ENCODE measurements at places on chromosomes 11 and 22.

DNA sequence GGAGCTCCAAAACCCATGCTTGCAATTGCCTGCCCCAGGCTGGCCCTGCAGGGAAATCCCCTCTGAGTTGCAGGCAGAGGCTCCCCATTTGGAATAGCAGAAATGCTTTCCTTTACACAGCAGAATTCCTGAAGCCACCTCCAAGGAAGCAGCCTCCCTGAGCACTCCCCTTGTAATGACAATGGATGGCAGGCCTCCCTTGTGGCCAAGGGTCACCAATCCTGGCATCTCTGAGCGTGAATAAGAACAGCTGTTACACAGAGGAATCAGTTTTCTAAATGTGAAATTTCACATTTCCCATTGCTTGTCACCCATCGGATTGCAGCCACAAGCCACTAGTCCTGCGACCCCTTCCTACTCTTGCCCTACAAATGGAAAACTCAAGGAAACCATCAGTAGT is 107.6 kb downstream of the GALNT18 start:
- no peak for DNase-seq

DNA sequence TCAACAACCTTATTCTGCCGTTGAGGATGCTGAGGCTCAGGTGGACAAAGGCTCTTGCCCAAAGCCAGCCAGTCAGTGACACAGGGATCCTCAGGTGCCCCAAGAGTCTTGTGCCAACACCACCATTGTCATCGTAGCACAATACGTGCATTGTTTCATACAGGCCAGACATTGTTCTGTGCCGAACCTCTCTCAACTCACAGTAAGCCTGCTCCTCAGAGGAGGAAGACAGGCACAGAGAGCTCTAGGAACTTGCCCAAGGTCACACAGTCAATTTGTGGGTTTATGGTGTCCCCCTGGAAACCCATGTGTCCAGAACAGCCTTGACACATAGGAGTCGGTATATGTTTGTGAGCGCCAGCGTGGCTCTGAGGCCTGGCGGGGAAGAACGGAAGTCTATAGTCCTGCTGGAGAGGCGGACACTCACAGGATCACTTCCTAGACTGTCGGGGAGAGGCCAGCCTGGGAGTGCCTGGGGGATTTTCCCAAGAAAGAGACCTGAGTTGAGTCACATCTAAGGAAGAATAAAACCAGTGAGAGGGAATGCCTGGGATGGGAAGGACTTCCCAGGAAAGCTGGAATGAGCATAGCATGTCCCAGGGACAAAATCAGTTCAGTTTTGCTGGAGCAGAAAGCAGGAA is 20.2 kb downstream of the LIF start:
- DNase-seq = no peak

DNA sequence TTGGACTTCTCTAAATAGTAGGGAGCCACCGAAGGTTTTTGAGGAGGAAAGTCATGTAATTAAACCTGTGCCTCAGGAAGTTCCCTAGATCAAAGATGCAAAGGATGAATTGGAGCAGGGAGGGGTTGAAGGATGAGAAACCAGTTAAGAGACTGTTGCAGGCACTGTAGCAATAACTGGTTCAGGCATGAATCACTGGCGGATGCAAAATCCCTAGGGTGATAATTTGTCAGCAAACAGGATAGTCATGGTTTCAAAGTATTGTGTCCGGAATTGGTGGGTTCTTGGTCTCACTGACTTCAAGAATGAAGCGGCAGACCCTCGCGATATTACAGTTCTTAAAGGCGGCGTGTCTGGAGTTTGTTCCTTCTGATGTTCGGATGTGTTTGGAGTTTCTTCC is 19.9 kb downstream of the TRIOBP start:
- no peak for DNase-seq

DNA sequence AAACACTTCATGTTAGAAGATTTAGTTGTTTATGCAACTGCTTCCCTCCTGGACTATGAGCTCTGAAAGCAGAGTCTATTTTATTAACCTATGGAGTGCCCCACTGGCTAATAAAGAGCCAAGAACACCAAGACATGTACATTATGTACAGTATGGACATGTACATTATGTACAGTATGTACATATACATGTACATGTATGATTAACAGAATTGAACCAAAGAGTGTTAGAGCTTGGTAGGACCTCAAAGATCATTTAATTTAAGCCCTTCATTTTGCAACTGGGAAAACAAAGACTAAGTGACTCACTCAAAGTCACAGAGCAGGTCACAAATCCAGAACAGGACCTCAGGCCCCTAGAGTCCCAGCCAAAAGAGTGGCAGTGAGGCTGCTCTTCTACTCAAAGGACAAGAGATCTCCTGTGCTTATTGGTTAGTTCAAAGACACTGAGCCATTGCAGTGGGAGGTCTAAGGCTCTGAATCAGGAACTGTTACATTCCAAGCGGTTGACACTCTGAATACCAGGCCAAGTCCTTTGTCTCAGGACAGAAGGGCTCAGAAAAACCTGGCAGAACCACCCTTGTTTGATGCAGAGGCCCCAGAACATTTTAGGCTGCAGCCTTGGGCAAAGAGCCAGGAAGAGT is 103.8 kb downstream of the FAM168A start:
- no peak for DNase-seq

- no peak for DNase-seq
Observed at GRCh38 chr22:49193348-49193747, 634.3 kb downstream of the BRD1 start.

DNA sequence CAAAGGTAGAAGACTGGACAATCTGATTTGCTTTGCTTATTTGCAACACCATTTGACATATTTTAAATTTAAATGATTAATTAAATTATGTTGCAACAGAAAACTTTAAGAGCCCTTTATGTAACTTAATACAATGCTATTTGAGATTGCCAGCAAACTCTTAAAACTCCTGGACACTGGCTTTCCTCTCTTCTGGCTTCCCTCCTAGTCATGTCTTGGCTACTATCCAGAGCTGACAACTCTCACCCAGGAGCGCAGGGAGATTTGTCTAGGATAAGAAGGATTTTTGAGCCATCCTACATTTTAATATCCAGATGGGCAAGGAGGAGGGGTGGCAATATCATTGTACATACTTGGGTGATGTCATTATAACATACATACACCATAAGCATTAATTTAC is 134.3 kb downstream of the ELP4 start:
- no peak for DNase-seq

GRCh38 chr11:2533587-2534133 is 88.9 kb downstream of the KCNQ1 start:
- no peak for DNase-seq

GRCh38 chr11:57222239-57222638 is 14.8 kb downstream of the APLNR start:
- DNase-seq = no peak

DNA sequence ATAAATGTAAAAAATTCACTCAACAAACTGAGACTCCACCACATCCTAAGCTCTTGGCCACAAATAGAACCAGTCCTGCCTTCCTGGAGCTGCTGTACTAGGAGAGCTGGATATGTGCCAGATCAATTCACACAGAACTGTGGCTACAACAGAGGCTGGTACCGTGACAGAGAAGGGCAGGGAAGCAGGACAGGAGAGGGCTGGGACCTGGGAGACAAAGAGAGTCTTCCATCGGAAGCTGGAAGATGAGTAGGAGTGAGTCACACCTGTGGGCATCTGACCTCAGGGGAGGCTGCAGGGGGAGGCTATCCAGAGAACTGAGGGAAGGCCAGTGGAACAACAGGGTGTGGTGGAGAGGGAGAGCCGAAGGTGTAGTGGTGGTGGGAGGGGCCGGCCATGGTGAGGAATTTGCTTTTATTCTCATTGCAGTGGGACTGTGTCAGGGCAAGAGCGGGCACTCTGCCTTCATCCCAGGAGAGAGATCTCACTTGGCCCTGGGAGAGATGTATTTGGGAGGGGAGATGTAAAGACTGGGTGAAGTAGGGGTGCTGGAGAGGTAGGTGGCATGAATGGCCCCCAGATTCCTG is 1.9 kb upstream of the LTBP3 start:
- DNase-seq = no peak

DNA sequence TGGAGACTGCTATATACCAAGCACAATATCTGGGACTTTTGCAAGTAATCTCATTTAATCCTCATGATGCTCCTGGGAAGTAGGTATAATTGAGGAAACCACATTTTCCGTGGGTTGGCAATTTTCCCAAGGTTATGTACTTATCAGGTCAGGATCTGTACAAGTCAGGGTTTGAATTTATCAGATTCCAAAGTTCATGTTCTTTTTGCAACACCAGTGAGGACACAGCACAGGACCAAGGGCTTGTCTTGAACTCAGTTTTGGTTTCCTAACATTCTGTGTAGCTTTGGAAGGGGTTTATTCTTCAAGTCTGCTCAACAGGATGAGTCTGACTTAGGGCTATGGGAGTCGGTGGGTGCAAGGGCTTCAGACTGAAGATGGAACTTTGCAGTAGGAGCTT is 30.4 kb downstream of the INSC start:
- no peak for DNase-seq

DNA sequence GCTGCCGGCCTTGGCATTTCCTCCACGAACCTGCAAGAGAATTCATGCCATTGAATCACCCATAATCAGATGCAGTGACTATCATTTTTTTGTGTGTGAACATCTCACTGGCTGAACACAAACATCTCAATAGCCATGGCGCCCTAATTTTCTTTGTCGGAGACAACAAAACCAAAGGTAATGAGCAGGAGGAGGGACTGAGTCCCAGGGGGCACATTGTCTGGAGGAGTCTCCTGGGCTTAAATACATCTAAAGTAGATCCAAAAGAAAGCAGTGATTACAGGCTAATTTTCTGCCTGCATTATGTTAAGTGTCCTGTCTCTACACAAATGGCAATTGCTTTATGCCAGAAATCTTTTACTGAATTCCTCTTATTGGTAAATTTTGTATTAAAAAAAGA is 113.5 kb downstream of the NTM start:
- no peak for DNase-seq

- no peak for DNase-seq
Observed at GRCh38 chr22:37352481-37352880, 70.2 kb downstream of the CYTH4 start.

- no peak for DNase-seq
Observed at GRCh38 chr11:62702246-62702645, 5.0 kb downstream of the BSCL2 start.

DNA sequence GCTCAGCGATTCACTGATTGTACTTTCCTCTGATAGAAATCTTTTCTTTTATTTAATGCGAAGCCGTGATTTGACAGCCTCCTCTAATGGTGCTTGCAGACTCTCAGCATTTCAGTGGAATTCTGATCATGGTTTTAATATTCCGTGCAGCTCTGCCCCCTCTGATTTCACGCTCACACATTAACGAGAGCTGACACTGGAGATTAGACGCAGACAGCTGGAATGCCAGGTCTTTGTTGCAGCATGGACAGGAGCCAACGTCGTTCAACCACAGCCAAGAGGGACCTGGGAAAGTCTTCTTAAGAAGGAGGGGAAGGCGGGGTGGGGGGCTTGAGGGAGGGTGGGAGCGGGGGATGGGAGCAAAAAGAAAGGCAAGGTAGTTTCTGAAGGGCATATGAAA is 186.4 kb downstream of the BLID start:
- DNase-seq = no peak

GRCh38 chr11:119572481-119573424 is 149.8 kb upstream of the THY1 start:
- no peak for DNase-seq

DNA sequence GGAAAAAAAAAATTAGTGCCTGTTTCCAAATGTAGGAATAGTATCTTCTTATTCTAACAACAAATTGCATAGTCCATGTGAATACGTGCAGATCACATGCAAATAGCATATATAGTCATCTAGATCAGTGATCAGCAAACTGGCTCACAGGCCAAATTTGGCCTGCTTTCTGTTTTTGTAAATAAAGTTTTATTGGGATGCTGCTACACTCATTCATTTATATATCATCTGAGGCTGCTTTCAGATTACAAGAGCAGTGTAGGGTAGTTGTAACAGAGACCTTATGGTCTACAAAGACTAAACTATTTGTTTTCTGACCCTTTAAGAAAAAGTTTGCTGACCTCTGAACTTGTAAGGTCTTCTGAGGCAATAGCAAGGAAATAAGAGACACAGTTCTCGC is 65.6 kb downstream of the SFI1 start:
- no peak for DNase-seq

DNA sequence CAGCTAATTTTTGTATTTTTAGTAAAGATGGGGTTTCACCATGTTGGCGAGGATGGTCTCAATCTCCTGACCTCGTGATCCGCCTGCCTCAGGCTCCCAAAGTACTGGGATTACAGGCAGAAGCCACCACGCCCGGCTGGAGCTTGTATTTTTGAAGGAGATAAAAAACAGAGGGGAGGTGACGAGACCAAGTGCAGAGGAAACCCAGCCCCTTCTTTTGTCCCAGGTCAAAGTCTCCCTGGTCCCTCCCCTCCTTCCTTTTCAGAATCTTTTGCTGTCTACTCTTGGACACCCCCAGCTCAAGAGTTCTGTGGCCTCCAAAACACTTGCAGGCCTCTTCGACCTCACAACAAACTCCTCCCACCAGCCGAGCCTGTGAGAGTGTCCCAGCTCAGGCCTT is 12.2 kb upstream of the TMEM184B start:
- DNase-seq = no peak

- no peak for DNase-seq
Observed at GRCh38 chr11:1559111-1559951, 12.7 kb downstream of the DUSP8 start.

- DNase-seq = no peak
Observed at GRCh38 chr11:117970400-117971024, 15.7 kb upstream of the IL10RA start.

DNA sequence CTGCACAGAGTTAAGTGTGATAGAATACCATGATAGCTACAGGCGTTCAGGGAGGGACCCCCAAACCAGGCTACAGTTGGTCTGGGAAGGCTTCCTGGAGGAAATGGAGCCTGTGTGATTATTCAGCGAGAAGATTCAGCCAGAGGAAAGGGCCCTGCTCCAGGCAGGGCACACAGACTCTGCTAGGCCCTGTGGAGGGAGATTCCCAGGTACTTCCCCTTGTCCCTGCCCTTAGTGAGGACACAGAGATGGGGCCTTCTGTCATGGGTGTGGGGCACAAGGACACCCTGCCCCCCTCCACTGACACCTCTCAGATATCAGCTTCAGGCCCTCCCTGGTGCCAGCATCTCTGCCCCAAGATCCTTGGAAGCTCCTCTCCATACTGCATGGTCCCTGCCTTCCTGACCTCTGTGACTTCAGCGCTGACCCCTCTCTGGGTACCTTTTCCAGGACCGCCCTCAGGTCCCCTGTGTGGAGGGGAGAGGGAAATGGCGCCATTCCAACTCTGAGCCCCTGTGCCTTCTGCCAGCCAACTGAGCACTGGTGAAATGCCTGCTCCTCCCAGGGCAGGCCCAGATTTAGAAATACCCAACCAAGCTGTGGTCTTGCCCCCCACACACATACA is 12.6 kb upstream of the POU2F3 start:
- no peak for DNase-seq

- DNase-seq = no peak
Observed at GRCh38 chr22:35612903-35613302, 4.2 kb downstream of the MB start.

GRCh38 chr11:131819865-131820264 is 449.4 kb downstream of the NTM start:
- DNase-seq = no peak

- DNase-seq = no peak
Observed at GRCh38 chr11:109972181-109972715, 120.9 kb upstream of the ZC3H12C start.

GRCh38 chr22:27004434-27004833 is 347.0 kb downstream of the MIAT start:
- DNase-seq = no peak

- no peak for DNase-seq
Observed at GRCh38 chr11:117145393-117145761, 1.3 kb downstream of the PAFAH1B2 start.

All from activated CD8-positive, alpha-beta memory T cell treated with anti-CD3 and anti-CD28 coated beads for 4 hours (primary cell).